Stimulated activated CD8-positive, alpha-beta memory T cell treated with anti-CD3 and anti-CD28 coated beads, Interleukin-15, amount 100 ng/mL, for 1 hour (primary cell): ENCODE measurements at places on chromosomes 6 and 20.

DNA sequence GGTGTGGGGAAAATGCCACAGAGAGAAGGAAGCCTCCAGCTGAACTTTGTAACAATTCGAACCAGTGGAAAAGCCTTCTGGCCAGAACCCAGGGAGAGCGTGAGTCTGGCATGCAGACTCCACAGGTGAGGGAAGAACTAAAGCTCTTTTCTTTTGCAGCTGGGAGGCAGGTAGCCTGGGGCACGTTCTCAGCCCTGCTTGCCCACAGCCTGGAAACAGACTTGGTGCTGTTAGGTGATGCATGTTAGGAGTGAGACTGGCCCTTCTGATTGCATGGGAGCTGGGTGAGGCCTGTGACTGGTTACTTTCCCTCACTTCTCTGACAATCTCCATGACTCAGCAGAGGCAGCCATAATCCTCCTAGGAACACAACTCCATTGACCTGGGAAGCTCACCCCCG, 34.2 kb downstream of the PROKR2 start:
- DNase-seq: no peak

DNA sequence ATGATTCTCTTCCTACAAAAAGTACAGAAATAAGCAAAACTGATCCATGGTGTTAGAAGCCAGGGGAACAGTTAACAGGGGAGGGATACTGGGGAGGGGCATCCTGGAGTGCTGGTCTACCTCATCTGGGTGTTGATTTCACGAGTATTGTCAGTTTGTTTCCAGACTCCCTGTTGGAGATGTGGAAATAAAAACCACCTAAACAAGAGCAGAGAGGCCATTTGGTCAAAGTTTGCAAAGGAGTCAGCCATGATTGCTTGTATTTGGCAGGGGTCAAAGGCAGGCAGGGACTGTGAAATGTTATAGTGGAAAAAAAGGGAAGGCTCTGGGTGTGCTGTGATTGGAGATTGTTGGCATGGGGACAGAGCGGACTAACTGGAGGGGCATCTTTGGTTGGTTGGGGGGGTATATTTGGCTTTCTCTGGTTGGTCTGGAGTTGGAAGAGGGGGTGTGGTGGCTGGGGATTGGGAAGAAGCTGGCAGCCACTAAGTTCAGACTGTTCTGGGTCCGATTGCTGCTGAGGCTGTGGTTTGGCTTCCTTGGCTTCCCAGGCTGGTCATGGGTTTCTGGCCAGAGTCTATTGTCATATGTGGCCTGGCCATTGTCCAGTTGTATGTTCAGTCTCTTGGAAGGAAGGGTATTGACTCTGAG, 14.9 kb upstream of the PANK2 start:
- DNase-seq: no peak

- DNase-seq: no peak
Measured at GRCh38 chr6:119497988-119498727, 148.6 kb upstream of the MAN1A1 start.

DNA sequence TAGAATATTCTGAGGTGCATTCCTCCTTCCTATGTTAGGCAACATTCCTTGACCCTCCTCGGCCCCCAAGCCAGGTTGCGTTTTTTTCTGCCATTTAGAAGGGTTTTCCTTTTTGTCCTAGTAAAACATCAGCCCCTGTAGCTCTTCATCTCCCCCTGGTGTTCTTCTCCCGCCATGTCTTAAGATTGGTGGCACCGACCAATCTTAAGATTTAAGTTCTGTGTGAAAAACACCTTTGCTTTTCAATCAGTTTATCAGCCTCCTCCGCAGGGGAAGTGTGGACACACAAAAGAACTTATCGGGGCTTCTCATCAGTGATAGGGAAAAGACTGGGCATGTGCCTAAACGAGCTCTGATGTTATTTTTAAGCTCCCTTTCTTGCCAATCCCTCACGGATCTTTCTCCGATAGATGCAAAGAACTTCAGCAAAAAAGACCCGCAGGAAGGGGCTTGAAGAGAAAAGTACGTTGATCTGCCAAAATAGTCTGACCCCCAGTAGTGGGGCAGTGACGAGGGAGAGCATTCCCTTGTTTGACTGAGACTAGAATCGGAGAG, 719 bp upstream of the EDN1 start:
- peak; percentile 7 for DNase-seq

DNA sequence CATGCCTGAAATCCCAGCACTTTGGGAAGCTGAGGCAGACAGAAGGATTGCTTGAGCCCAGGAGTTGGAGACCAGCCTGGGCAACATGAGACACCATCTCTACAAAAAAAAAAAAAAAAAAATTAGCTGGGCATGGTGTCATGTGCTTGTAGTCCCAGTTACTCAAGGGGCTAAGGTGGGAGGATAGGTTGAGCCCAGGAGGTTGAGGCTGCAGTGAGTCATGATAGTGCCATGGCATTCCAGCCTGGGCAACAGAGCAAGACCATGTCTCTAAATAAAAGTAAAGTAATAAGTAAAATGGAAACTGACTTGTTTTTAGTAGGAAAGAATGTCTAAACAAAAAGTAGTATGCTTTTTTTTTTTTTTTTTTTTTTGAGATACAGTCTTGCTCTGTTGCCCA, 240.7 kb downstream of the ARID1B start:
- DNase-seq: no peak

DNA sequence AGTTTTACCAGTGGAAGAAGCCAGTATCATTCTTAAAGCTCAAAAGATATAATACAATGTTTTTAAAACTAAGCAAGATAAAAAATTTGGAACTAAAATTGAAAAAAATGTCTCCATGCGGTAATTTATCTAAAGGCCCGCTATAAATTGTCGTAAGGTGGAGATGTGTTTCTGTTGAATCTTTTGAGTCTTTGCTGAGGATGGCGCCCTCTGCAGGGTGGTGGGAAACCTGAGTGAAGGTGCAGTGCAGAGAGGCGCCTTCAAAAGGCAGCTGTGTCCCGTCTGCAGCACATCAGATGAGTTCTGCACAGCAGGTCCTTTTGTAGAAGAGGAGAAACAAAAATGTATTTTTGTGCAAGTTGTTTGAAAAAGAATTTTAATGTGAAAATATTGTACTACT, 29.4 kb upstream of the KIF25 start:
- no peak for DNase-seq

DNA sequence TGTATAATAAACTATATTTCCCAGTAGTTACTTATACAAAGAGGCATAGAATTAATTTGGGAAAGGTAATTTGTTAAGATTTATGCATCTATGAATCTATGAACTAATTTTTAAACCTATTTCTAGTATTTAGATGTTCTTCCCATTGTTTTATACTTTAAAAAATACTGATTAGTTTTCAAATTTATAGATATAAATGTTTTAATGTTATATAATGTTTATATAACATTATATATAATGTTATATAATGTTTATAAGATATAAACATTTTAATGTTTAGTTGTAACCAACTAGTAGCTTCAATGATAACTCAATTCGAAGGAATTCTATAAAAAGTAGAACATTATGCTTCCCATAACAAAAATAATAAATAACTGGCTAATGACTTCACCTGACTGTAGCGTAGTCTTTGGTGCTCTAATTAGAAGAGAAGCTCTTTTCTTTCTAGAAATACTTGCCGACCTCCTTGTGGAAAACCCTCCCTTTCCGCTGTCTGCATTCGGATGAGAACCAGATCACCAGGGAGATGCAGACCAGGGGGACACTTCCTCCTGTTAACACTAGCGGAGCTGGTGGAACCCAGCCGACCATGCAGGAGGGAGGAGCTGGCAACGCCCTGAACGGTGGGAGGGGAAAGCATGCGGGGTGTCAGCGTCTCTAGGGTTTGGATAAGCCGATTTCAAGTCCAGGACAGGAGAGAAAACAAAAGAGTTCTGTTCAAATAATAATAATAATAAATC, 158.4 kb downstream of the OR2B2 start:
- DNase-seq: no peak

GRCh38 chr6:158070513-158070912, 88.8 kb downstream of the SYNJ2 start:
- DNase-seq: no peak

GRCh38 chr20:41147767-41148191, 10.4 kb downstream of the PLCG1 start:
- no peak for DNase-seq

GRCh38 chr20:19742974-19743639, 15.0 kb upstream of the RIN2 start:
- DNase-seq: no peak

GRCh38 chr6:34543421-34543820, 12.7 kb downstream of the SPDEF start:
- DNase-seq: no peak

GRCh38 chr6:147900247-147900830, 391.8 kb downstream of the SAMD5 start:
- DNase-seq: no peak

- no peak for DNase-seq
Measured at GRCh38 chr6:22067671-22068070, 229.2 kb downstream of the PRL start.

DNA sequence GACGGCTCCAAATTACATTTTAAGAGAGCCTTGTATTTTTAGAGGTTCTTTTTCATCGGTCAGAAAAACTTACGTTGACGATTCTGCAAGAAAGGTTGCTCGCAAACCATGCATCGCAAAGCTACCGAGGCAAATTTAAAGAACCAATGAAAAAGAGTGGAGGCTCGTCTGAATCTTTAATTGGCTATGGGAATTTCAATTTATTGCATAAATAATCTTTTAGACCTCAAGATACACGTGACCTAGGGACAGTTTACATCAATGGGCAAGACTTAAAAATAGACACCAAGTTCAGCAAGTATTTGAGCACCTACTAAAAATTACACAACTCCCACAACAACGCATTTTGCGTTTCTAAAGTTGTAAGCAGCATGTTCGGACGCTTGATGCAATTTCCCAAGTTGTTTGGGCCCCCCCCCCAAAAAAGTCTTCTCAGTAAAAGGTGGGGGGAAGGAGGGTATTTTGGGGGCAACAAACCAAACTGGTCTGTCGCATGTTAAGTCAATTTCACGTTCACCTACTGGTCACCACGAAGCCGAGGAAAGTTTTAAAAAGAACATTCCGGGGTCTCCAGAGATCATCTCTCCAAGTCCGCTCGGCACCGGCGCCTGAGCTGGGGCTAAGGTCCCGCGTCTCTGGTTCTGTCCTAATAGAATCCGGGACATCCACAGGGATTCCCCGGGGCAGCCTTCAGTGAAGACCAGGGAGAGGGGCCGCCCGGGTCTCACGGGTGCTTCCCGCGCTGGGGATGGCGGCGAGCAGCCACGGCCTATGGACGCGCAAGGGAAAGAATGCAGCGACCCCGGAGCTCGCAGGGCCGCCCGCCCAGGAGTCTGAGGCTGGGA, 851 bp downstream of the SNX5 start:
- DNase-seq: no peak

DNA sequence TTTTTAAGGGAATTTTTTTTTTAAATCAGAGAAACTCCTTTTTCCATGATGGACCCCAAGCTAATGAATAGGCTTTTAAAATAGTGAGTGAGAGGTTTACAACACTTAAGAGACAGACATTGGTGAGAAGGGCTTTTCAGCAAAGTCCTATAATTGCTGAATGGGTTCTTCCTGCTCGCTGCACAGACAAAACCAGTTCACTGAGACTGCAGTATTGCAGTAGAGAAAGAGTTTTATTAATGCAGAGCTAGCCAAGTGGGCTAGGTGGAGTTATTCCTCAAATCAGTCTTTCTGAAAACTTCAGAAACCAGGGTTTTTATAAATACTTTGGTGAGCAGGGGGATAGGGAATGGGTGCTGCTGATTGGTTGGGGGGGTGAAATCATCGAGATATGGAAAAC, 3.2 kb upstream of the SLC2A10 start:
- DNase-seq: no peak

DNA sequence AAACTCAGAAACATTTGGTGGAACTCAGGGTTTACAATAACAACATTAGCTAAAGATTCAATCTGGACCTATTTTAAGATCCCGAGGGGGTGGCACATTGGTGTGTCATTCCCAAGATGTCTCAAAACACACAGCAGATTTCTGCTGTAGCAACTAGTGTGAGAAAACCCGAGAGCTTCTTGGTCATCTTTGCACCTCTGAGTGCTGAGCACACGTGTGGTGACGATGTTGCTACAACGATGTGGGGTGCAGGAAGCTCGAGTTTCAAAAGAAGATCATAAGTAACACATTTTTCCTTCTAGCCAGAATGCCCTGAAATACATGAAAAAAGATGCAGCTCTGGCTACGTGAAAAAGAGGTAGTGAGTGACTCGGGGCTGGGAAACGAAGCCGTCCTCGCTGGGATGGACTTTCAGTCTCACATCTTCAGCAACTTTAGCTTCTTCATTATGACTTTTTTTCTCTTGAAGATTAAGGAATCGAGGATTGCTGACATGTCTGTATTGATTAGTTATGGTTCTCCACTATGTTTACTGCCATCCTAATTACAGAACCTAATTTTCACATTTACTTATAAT, 1.5 kb downstream of the RAMACL start:
- no peak for DNase-seq

GRCh38 chr6:142026471-142026870, 106.3 kb upstream of the GJE1 start:
- no peak for DNase-seq

GRCh38 chr6:170087941-170088581, 202.8 kb downstream of the DLL1 start:
- DNase-seq: no peak

- DNase-seq: no peak
Measured at GRCh38 chr6:42124223-42124836, 18.1 kb downstream of the C6orf132 start.

DNA sequence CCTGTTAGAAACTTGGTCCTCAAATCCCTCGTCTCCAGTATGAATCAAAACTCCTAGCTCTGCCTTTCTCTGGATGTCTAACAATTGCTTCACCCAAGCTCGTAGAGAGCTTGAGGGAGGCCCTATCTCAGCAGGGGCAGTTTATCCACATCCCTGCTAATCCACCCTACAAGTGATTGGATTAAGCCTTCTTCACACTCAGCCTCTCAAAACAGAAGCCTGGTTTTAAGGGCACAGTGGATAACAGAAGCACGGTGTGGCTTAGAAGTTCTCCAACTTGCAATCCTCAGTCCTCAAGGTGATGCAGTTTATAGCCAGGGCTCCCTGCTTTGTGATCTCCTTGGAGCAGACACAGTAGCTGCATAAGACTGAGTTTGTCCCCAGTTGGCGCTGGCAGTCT, 383.9 kb downstream of the KIF16B start:
- no peak for DNase-seq

GRCh38 chr6:20952699-20953474, 418.6 kb downstream of the CDKAL1 start:
- no peak for DNase-seq

GRCh38 chr6:5682530-5682929, 324.2 kb downstream of the NRN1 start:
- DNase-seq: no peak

GRCh38 chr6:150549007-150549406, 50.7 kb upstream of the PLEKHG1 start:
- no peak for DNase-seq

- no peak for DNase-seq
Measured at GRCh38 chr20:21272279-21272678, 30.9 kb upstream of the XRN2 start.

GRCh38 chr6:88952065-88952704, 11.2 kb downstream of the RNGTT start:
- no peak for DNase-seq

GRCh38 chr6:170461111-170461510, 92.0 kb downstream of the PSMB1 start:
- no peak for DNase-seq

GRCh38 chr20:11337361-11338130, 580.1 kb upstream of the BTBD3 start:
- no peak for DNase-seq

GRCh38 chr6:99668036-99668705, 61.5 kb downstream of the PRDM13 start:
- DNase-seq: no peak
